ENCODE measurements at places on chromosomes 5 and 9.

DNA sequence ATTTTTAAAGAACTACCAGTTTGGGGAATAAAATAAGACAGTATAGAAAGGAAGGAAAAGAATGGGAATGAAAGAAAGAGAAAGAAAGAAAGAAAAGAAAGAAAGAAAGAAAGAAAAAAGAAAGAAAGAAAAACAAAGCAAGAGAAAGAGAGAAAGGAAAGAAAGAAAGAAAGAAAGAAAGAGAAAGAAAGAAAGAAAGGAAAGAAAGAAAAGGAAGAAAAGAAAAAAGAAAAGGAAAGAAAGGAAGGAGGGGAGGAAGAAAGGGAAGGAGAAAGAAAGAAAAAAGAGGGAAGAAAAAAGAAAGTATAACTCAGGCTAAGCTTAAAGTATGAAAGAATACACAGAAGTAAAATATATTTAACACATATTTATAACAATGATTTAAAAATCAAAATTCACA lies 51.0 kb upstream of the FGF10 start:
- DNase-seq: no peak

DNA sequence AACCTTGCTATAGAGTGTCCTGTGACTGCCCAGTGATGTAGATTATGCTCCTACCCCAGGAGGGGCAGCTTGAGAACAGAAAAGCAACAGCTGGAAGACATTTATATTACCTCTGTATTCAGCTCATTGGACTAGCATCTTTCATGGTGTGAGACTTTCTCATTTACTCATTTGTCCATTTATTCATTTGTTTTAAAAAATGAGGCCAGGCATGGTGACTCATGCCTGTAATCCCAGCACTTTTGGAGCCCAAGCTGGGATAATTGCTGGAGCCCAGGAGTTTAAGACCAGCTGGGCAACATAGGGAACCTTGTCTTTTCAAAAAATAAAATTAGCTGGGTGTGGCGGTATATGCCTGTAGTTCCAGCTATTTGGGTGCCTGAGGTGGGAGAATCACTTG lies 130.0 kb upstream of the LHFPL2 start:
- no peak for DNase-seq

- DNase-seq: no peak
Observed at GRCh38 chr9:93572221-93572620, 4.2 kb upstream of the PHF2 start.

GRCh38 chr9:100269656-100270055 lies 83.1 kb downstream of the TEX10 start:
- DNase-seq: no peak

DNA sequence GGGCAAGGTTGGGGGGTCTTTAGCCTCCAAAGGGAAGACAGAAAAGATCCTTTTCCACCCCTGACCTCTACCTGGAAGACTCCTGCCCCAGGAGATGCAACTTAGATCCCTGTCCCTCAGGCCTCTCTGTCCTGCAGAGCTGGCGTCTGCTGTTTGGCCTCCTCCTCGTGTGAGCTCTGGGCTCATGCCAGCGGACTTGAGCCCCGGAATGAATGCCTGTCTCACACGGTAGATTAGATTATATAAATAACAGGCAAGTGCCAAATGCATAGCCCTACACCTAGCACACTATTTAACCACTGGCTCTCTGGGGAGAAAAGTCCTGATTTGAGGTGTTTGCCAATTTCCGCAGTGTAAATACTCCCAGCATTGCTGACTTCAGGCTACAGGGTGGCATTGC lies 1.4 kb upstream of the WNK2 start:
- no peak for DNase-seq

DNA sequence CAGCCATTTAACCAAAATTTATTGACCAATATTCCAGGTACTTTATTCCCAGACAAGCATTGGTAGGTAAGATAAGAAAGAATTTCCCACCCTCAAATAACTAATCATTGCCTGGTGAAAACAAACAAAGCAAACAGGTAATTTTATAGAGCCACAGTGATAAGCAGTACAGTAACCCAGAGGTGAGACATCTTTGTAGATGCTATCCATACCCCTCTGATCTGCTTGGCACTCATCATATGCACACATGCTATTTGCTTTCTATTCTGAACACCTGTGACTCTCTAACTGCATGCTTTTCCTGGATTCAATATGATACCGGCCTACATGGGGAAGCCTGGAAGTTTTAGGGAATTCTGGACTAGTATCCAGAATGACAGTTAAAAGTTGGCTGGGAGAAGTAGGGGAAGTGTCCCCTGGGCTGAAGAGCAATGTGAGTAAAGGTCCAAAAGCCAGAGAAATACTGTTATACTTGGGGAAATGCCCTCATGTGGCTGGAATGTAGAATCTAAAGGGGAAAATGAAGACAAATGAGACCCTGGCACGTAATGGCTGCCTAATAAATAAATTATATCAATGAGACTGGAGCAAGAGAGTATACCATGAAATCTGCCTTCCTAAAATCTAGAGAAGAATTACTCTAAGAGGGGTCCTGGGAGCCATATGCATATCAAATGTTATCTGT lies 243.8 kb upstream of the ADAMTSL1 start:
- no peak for DNase-seq

DNA sequence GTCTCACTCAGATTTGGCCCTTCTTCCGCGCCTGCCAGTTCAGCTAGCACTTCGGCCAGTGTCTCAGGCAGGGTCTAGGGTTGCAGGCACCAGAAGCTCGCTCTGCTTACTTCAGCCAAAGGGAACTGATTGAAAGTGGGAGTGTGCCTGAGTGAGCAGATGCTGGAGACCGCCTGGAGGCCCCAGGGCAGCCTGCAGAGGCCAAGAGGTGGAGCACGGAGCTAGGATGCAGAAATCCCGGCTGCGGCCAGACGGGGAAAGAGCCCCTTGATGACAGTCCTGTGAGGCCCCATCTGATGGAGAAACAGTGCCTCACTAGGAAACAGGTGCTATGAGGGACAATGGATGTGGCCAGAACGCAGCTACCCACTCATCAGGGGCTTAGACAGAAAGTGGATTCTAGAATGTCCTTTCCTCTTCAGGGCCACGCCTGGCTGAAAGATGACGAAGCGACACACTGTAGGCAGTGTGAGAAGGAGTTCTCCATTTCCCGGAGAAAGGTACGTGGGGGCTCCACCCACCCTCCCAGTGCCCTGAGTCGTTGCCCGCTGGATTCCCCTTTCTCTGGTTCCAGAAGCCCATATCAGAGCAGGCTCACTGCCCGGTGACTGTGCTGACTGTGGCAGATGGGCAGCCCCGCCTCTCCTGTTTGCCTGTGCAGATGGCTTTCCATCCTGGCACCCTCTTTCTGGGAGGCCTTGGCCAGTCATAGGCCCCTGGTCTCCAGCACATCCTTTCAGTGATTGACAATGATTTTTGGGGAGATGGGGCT lies 16.1 kb downstream of the HNRNPH1 start:
- DNase-seq: no peak

DNA sequence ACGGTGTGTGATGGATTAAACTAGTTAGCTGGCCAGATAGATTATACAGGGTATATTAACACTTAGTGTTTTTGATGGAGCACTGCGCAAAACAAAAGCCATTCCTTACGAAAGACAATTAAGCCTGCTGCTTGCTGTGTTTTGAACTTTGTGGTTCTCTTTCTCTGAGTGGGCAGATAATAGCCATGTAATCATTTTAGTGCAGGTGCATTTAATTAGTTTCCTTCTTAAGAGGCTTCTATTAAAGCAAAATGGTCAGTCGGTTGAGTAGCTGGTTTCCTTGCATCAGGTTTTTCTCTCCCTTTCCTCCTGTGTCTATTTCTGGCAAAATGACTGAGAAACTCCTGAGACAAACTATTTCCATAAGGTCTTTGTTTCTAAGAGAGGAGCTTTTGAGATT lies 512.5 kb downstream of the DMAC1 start:
- no peak for DNase-seq

GRCh38 chr5:151700820-151701219 lies 14.1 kb upstream of the SPARC start:
- DNase-seq: no peak

DNA sequence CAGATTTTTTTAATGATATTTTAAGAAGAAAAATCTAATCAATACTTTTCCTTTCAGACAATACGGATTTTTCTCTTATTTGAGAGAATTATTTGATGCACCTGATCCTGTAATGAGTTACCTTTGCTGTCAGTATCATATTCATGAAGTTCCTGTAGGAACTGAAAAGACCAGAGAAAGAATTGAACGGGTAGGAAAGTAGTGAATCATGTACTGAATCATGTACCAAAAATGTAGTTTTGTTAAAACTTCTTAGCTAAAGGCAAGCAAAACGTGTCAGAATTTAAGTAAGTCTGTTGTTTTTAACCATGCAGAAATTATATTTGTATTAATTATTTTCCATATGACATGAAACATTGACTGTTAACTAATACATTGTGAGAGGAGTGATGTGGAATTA lies 56.6 kb downstream of the SMC5 start:
- DNase-seq: no peak

GRCh38 chr5:150731669-150732242 lies 27.1 kb downstream of the DCTN4 start:
- no peak for DNase-seq

- DNase-seq: no peak
Observed at GRCh38 chr5:74738406-74738805, 28.5 kb downstream of the GFM2 start.

GRCh38 chr5:176889321-176890280 lies 9.5 kb downstream of the HK3 start:
- no peak for DNase-seq

- DNase-seq: no peak
Observed at GRCh38 chr5:35894131-35894530, 37.4 kb downstream of the IL7R start.

DNA sequence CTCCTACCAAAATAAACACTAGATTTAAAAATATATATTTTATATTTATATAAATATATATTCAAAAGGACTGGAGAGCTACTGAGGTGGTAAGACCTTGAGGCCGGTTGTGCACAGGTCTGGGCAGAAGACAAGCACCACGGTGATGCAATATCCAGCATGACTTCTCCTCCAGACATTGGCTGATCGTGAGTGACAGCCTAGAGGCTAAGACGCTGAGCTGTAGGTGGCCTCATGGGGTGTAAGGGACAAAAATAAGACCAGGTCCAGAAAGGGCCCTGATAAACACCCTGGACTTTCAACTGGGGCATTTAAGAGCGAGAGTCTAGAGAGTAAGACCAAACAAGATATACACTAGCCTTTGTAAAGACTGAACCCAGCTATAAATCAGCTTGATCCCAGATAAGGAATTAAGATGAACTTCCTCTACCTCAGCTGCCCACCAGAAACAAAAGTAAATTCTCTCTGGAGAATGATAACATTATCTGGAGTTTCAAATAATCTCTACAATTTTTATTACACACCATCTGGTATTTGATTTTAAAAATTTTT lies 14.2 kb upstream of the C5orf47 start:
- DNase-seq: no peak

DNA sequence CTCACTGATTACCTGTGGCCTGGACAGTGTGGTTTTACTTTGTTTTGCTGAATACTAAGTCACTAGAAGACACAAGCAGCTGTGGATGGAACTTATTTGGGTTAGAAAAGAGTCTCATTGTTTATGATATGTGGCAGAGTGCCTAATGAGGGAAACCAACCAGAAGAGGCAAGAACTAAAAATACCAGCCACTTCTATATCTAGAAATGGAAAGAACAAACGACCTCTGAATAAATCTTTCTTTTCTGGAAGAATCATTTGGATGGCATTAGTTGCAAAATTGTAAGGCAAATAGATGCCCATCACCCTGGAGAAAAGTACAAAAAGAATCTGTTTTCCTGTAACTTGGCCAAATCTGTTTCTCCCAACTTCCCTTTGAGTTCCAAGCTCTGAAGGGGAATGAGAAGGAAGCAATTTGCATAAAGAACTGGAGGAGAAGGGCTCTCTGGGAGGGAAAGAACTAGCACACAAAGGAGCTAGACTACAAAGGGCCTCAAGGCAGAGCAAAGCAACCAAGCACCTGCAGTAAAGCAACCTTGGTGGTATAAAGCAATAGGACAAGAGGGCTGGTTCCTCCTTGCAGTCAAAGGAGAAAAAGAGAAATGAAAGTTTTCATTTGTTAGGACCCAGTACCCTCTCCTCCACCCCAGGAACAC lies 455.4 kb downstream of the CAAP1 start:
- DNase-seq: no peak

DNA sequence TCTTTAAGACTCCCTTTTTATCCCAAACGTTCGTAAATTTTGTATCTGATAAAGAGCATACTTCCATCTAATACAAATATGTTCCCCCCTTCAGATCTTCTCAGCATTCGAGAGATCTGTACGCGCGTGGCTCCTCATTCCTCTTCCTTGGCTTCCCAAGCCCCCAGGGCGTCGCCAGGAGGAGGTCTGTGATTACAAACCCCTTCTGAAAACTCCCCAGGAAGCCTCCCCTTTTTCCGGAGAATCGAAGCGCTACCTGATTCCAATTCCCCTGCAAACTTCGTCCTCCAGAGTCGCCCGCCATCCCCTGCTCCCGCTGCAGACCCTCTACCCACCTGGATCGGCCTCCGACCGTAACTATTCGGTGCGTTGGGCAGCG lies 19.9 kb downstream of the CDKN2A start:
- DNase-seq: no peak

DNA sequence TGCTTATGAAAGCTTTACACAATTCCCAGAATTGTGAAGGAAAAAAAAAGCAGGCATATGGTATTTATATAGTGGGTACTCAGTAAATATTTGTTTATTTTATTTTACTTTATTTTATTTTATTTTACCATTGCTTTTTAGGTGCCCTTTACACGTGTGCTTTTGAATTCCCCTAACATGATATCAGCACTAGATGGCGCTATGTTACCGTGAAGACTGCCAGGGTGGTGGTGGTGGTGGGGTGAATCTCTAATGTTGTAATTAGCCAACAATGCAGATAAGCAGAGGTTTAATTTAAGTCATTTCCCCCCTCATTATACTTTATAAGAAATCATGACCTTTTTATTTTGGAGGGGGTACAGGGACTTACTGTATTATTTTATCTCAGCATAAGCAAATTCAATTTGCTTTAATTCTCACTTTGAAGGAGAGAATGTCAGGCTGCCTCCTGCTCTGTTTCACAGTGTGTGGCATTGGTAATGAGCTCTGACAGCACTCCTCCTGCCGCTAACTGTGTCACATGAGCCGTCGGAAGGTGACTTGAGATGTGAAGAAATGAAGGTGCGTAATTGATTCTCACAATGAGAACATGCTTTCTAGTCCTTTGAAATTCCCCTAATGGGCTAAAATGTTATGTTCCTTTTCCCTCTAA lies 165.6 kb downstream of the YTHDC2 start:
- DNase-seq: no peak

GRCh38 chr9:19102181-19102630 lies 498 bp downstream of the HAUS6 start:
- no peak for DNase-seq

GRCh38 chr5:80607832-80608231 lies 37.8 kb upstream of the ANKRD34B start:
- DNase-seq: no peak

GRCh38 chr5:76771705-76772405 lies 47.0 kb upstream of the F2RL1 start:
- no peak for DNase-seq
